ENCODE measurements at places on chromosomes 12 and 14. TPM values are rescaled to one million over a fixed set of nuclear protein-coding genes. Genes with fewer than 3 reads are reported as not detected.

The OVCH1 gene
- not detected for polyA plus RNA-seq

The ETFBKMT gene
- polyA plus RNA-seq, result 6.0 TPM

The ESRRB gene
- polyA plus RNA-seq, result 19.1 TPM

DNA sequence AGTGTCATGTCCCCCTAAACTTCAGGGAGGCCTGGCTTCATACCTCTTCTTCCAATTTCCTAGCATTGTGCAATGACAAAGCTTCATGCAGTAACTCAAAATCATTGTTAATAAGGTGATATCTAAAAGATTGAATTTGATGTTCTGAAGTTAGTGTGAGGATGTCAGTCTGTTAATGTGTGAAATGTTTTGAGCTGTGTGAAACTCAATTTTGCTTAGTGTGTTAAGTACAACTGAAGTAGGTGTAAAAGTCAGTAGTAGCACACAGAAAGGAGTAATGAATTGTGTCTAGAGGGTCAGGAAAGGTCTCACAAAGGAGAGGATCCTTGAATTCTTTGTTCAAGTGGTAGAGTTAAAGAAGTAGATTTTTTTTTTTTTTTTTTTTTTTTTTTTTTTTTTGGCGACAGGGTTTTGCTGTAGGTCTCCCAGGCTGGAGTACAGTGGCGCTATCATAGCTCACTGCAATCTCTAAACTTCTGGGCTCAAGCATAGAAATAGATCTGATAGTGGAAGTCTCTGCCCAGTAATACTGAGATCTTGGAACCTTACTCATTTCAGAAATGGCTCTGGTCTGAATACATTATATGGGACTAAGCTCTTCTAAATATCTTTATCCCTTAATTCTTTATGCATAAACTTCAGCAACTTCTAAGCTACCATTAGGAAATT lies 63.9 kb downstream of the FUT8 start:
- DNase-seq, result no peak

GRCh38 chr12:70052931-70053497 lies 190.2 kb upstream of the CNOT2 start:
- DNase-seq, result no peak

GRCh38 chr12:44381341-44381740 lies 494.8 kb downstream of the NELL2 start:
- no peak for DNase-seq

DNA sequence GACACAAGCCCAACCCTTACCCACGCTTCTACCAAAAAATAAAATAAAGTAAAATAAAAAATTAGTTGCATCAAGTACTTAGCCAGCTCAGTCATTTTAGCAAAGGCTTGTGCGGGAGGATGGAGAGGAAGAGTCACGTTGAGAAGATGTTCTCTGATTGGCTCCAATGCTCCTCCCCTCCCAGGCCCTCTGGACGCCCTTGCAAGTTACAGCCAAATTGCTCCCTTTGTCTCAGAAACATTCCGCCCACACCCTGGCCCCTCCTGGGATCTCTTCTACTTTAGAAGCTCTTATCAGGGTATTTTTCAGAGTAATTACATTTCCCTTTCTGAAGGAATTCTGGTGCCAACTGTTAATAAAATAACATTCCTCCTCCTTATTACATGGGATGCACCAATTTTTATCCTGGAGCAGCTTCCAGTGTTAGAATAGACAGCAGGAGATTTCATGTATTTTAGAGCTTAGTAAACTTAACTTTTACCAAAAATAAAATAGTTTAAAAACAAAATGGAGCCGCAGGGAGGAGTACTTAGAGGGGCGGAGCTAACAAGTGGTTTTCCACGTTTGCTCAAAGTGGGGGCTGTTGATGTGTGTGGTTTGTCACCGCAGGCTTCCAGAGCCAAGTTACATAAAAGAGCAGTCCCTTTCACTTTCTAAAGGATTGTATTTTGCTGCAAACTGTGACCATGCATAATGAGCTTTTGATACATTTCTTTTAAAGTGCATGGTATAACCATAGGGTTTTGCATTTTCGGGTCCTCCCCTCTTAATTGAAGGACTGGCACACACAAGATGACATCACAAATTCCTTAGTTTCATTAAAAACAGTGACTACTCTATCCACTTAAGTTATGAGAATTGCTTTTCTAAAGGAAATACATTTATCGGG lies 71.7 kb upstream of the RAP1B start:
- peak; percentile 85 for DNase-seq

GRCh38 chr12:31259136-31259886 lies 66.6 kb downstream of the SINHCAF start:
- no peak for DNase-seq

GRCh38 chr14:31788340-31788739 lies 227.1 kb downstream of the NUBPL start:
- no peak for DNase-seq

GRCh38 chr12:131616738-131617137 lies 94.2 kb upstream of the SFSWAP start:
- peak; percentile 42 for DNase-seq

DNA sequence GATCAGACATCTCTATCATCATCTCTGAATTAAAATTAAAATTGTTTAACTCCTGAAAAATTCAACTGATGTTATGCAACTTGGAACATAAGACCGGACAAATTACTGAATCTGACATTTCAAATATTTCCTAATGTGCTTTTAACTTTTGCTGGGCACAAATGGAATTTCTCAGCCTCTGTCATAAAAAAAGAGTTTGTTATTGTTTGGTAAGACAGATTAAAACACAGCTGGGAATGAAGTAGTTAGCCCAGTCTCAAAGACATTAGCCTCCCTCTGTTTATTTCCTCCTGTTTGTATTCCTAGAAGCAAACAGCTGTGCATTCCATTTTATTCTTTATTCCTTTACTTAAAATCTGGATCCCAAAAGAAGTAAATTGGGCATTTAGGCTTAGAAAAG lies 29.4 kb downstream of the PLEKHA5 start:
- no peak for DNase-seq

Data from kidney (tissue), 22 donors.